PC-3 (cell line): ENCODE measurements at places on chromosomes 13 and 19. TPM values are rescaled to one million over a fixed set of nuclear protein-coding genes. Genes with fewer than 3 reads are reported as not detected.

Gene PALM3
- total RNA-seq, result 2.3 and 4.8 TPM in 2 replicates

Gene C5AR2
- total RNA-seq, result not detected in 2 replicates

Gene TMEM86B
- 11.1 and 11.8 TPM in 2 replicates for total RNA-seq

Gene C19orf33
- 169 and 212 TPM in 2 replicates for total RNA-seq

Gene PROZ
- not detected in 2 replicates for total RNA-seq

Gene ZNF44
- 3.0 and 8.2 TPM in 2 replicates for total RNA-seq

Gene CCDC169
- total RNA-seq, result 0.69 and 6.5 TPM in 2 replicates

Gene ZNF132
- total RNA-seq, result not detected in 2 replicates

Gene ADGRE3
- total RNA-seq, result not detected in 2 replicates

Gene ZNF540
- 0.22 TPM in 1 of 2 replicates, not detected in the other for total RNA-seq

Gene GRAMD1A
- 24.8 and 32.8 TPM in 2 replicates for total RNA-seq
